ENCODE measurements at places on chromosomes 3 and 15.

DNA sequence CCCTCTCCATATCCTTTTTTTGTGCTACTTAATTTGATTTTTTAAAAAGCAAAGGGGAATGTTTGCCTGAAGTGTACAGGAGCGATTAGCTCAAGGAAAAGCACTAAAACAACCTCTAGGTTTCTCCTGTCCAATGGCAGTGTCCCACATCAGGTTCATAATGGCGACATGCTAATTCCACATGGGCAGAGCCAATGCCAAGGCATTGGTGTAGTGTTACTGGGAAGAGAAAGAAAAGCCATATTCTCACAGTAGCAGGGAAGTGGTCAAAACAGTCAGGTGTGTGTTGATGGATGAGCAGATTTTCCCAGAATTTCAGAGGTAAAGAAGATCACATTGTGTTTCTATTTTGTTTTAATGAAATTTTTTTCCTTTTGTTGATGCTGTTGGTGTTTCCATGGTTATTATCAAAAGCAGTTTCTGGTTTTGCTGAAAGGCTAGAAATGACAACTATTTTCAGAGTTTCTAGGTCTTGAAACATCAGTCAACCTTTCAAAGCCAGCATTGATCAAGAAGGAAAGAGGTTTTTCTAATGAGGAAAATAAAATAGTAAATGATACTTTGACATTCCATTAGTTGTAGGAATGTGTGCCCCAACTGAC, 65.2 kb downstream of the FNDC3B start:
- peak; percentile 63 for DNase-seq

- DNase-seq, result peak; percentile 52
Observed at GRCh38 chr15:90106522-90107117, 4.4 kb upstream of the IDH2 start.

DNA sequence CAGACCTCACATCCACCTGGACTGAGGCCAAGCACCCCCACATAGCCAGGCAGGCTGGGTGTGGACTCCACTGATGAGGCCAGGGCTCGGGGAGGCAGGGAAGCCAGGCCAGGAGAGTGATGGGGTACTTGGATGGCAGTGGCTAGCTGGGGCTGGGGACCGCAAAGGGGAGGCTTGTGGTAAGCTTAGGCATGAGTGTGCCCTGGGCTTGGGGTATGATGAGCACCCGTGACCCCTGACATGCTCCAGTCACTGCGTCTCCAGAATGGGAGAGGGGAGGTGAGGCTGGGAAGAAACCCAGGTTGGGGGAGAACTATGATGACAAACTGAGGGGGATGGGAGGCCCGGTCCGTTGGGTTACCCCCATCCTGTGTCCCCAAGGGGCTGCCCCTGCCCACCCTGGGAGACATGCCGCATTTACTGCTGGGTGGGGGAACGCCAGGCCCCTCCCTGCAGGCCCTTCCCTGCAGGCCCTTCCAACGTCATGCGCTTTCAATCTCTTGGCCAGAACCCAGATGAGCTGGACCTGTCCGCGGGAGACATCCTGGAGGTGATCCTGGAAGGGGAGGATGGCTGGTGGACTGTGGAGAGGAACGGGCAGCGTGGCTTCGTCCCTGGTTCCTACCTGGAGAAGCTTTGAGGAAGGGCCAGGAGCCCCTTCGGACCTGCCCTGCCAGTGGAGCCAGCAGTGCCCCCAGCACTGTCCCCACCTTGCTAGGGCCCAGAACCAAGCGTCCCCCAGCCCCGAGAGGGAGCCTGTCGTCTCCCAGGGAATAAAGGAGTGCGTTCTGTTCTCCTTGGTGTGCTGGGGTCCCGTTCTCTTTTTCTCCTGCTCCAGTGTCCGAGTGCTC, 34.1 kb downstream of the TSPAN3 start:
- DNase-seq, result no peak

DNA sequence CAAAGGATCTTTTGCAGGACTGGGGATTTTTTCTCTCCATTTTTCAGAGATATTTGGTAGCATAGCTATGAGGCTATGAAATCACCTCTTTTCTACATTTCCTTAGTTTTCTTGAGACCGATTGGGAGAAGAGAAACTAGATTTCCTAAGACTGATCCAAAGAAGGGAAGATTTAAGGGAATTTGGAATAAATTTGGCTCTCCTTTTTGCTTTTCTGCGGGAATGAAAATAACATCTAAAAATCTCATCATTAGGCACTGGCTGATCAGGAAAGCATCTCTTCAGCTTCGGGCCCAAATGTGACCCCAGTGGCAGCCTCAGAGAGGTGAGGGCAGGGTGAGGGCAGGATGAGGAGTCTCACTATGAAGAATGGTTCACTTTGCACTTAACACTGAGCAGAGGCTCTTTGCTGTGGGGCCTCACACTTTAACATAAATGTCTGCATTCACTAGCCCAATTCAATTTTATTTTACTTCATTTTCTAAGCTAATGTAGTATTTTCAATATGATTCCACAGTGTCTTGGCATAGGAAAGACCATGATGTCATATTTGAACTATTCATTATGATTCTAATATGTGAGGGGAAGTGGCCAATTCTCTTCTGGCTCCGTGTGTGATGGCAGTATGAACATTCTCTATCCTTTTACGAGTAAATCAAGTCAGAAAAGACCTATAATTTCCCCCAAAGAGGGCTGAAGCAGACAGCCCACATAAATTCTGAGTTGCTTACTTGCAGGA, 193.2 kb downstream of the MEX3B start:
- DNase-seq, result peak; percentile 2

DNA sequence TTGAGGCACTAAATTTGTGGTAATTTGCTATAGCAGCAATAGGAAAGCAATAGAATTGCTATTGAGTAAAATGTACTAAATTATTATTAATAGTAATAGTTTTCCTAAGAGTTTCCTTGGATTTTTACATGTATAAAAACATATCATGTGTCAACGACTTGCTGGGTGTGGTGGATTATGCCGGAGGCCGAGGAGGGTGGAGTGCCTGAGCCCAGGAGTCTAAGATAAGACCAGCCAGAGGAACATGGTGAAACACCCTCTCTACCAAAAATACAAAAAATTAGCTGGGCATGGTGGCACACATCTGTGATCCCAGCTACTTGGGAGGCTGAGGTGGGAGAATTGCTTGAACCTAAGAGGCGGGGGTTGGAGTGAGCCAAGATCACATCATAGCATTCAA, 749.9 kb downstream of the TBL1XR1 start:
- DNase-seq, result no peak

GRCh38 chr3:15015456-15015855, 49.7 kb downstream of the MRPS25 start:
- DNase-seq, result peak; percentile 30

GRCh38 chr3:29936054-29936453, 655.2 kb downstream of the RBMS3 start:
- no peak for DNase-seq

- no peak for DNase-seq
Observed at GRCh38 chr3:180947761-180948390, 35.4 kb downstream of the FXR1 start.

GRCh38 chr3:31533169-31534064, 692 bp downstream of the STT3B start:
- DNase-seq, result peak; percentile 35

DNA sequence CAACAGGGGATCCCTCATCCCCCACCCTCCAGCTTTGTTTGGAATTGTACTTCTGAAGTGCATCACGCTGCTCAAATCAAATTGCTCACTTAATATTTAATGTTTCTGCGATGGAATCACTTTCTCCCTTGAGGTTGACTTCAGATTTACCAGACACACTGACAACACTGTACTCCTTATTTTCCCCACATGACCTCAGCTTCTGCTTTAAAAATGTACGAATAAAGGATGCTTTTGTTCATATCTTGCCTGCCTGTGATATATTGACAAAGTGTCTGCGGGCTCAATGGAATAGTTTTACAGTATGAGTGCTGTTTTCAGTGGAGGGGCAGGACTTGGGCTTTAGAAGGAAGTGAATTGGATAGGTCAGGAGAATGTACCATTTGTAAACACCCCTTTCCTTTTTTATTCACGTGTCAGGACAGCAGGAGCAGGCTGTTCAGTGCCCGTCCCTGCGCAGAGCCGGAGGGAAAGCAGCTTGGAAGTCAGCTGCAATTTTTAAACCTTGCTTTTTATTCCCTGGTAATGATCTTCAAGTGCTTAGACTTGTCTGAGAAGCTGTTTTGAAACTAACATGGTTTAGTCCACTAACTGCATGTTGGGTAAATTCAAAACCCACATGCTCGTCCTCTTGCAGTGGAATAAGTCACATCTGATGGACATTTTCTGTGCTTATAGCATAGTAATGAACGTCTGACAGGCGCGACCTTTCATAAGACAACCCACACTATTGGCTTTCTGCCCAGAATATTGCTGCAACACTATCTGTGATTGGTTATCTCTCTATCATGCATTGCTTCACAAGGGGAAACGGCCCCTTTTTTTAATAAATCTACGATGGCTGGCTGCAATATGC, 29.9 kb downstream of the MBNL1 start:
- DNase-seq, result peak; percentile 99

DNA sequence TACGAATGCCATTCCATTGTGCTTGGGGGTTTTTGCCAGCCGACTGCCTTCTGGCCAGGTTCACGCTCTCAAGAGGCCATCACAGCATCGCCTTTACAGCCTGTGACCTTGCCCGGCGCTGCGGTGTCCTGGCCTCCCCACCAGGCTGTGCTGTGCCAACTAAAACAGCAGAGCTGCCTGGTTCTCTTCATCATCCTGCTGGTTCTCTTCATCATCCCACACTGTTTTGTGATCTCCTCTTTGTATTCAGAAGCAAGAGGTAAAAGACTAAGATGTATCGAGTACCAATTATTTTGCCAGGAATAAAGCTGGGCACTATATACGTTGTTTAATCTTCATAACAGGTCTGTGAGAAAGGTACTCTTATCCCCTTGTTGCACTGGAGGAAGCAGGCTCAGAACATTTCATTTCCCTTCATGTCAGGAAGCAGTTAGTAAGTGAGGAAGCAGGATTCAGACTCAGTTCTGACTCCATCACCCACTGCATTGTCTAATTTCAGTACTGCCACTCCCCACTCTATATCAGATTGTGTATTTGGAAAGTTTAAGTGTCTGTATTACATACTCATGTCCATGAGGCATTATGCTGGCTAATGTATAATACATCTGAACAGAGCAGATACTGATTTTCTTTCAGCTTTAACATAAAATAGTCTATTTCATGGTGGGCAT, 92.7 kb downstream of the LRRC28 start:
- DNase-seq, result no peak

- no peak for DNase-seq
Observed at GRCh38 chr3:119571230-119571629, 8.1 kb upstream of the ADPRH start.

DNA sequence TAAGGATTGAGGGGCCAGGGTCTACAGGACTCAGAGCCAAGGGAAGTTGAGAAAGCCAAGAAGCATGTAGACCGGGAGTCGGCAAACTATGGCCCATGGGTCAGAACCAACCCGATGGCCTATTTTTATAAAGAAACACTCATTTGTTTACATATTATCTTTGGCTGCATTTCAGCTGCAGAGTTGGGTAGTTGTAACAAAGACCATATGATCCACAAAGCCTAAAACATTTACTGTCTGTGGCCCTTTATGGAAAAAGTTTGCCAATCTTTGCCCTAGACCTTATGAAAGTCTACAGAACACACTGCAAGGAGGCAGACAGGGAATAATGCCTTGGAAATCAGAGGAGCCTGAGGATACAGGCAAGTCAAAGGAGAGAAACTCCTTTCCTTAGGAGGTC, 63.2 kb upstream of the MNS1 start:
- DNase-seq, result peak; percentile 21

DNA sequence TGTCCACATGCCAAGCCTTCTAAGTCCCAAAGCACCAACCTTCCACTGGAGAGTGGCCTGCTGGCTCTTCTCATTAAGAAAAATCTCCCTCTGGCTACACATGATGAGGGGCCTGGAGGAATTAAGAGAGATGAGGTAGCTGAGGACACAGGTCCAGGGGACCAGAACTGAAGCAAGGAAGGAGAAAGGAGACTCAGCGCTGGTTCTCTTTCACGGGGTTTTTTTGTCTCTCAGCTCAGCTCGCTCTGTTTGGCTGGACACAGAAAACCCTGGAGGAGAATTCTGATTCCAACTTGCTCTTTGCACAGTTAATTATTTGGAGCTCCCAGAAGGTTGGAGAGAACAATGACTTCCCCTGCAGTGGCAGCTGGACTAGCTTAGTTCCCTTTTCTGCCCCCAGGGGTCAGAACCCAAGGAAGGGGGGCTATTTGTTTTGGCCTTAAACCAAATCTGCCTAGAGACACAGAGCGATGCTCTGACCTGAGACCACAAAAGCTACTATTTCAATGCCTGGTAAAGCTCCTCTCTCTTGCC, 507.6 kb downstream of the FHIT start:
- peak; percentile 38 for DNase-seq

DNA sequence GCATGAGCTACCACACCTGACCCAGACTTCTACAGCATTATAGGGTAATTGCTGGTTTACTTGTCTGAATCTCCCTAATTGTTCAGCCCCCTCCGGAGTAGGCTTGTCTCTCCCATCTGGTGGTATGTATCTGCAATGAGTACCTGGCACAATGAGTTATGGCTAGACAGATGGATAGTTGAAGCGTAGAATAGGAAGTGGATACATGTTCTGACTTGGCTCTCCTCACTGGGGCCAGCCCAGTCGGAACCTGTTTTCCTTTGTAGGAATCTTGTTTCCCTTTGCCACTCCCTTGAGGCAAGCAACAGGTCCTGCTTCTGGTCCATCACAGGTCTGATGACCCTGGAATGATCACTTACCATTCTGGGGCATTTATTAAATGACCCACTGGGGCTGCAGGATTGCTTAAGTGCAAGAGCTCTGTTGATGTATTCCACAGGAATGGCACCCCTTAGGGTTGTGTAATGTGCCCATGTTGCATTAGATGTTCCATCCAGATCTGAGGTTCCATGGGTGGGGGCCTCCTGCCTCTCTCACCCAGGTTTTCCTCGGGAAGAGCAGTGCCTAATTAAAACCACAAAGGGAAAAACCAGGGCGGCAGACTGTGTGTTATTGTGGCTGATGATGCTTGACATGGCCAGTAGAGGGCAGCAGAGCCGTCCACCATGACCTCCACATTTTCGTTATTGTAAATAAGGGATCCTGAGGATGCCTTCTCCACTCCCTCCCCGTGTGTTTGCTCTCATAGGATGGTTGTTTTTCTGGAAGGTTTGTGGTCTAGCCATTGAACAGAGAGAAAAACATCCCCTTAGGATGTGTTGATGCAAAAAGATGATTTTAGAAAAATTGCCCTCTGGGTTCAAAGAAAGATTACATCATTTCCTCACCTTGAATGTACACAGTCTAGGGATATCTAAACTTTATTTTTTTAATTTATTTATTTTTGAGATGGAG, 58.0 kb downstream of the CMTM8 start:
- DNase-seq, result peak; percentile 78

- DNase-seq, result peak; percentile 77
Observed at GRCh38 chr3:12187448-12188327, 29.0 kb upstream of the TIMP4 start.
